Activated T-helper 1 cell treated with anti-CD3 and anti-CD28 coated beads, Interleukin-2, amount 50 U/mL, for 16 hours (primary cell): ENCODE measurements at places on chromosomes 12 and 14.

DNA sequence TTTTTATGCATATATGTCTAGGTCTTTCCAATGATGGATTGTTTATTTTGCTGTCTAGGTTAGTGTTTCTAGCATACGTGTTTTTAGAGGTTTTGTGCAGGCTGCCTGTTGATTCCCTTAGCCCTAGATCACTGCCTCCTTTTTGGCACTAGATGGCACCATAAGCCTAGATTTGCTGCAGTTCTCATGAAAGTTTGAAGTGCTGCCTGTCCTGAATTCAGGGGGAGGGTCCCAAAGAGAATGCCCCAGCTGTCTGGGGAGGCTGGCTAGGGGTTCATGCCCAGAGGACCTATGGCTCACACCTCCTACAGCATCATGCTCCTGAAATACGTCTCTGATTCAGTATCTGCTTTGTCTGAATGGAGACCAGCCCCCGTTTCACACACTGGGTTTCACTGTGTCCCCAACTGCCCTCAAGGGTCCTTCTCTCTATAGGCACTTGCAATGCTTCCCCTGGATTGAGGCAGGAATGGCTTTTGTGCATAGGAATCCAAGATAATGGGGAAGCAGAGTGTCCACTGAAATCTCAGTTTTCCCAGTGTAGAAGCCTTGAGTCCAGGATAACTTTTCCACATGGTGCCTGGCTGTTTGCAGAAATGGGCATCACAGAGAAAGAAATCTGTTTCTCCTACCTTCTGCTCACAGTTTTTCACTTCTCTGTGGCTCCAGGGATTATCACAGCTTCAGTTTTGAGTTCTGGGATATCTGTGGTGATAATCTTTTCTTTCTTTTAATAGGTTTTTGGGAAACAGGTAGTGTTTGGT, 14.2 kb upstream of the TXNRD1 start:
- peak; percentile 7 for DNase-seq

DNA sequence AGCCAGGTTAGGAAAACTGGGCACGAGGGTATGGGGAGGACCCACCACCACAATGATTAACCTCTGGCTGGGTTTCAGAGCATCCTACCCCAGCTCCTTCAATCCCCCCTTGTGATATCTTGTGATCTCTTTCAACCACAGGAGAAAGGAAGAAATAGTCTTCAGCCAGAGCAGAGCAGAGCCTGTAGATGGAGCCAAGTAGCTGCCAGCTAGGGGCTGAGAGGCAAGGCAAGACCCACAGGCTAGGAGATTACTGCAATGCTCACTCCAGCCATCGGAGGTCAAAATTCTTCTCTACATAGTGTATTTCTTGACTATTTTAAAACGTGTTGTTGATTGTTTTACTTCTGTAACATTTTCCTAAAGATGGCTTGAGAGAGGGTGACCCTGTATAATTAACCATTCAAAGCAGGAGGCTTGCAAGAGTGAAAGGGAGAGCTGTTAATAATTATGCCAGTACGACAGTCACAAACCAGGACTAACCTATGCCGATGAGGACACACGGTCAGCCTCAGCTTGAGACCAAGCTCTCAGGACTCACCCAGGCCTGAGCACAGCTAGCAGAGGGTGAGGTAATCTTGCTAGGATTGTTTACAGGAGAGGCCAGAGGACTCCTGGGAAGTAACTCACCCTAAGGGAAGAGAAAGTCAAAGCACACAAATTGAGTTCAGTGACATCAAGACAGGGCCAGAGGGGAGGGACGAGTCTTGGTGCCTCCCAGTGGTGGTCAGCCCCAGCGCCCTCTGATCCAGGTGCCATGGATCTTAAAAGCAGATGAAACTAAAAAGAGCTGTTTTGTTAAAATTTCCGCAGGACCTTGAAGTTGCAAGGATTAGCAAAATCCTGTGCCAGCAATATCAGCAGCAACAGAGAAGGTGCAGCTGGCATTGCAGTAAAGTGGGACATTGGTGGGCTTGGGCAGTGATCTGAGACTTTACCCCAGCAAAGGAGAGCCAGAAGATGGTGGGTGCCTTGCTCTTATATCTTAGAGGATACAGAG, 29.8 kb upstream of the CDKN3 start:
- DNase-seq, result no peak

- DNase-seq, result no peak
These were observed 119.0 kb downstream of the RBM19 start for GRCh38 chr12:113846883-113847755.

- no peak for DNase-seq
These were observed 17.4 kb downstream of the P2RX4 start for GRCh38 chr12:121227294-121227693.

- DNase-seq, result no peak
These were observed 12.8 kb upstream of the CEP170B start for GRCh38 chr14:104852280-104852663.

DNA sequence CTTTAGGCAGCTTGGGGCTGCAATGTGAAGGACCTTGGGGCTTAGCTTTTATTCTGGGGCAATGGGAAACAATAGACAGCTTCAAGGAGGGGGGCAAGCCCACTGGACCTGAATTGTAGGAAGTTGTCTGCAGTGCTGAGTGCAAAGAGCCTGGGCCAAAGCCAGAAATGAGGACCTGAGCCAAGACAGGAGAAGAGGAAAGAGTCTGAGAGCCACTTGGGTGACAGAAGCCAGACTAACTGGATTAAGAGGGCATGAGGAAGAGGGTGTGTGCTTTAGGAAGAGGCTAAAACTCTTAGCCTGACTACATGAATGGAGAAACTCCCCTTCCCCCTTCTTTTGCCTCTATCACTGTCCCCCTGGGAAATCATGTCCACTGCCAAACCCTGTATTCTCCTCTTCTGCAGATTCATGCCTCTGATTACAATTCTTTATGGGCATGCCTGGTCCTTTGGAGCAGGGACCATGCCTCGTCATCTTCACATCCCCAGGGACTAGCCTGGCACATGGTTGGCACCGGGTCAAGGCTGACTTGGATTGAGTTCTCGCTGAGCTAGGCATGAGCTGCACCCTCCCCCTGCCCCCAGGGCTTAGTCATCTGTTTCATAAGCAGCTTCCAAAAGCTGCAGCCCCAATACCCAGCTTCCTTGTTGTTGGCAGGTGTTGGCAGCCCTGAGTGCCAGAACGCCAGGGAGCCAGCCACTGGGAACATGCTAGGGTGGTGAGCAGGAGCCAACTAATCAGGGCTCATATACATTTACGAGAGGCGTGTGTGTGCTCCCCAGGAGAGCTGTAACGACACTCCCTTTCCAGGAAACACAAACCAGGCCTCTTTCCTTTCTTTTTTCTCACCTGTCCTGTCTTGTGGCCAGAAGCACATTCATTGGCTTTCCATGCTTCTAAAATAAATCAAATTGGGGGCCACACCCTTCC, 27.7 kb upstream of the JDP2 start:
- DNase-seq, result no peak

DNA sequence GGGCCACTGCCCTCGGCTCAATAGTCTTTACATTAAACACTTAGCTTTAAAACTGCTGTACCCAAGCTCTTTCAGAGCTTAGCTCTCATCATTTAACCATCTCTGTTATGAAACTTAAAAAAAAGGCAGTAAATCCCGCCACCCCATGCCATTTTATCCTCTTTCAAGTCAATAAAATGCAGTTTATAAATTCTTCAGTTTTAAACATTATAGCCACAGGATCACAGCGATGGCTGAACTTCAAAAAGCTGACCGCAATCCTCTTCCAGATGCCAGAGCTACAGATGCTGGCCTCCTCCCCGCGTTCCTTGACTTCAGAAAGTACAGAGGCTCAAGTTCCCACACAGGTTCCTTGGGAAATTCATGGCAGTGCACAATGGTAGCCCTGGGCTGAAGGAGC, 4.2 kb downstream of the OR10G3 start:
- no peak for DNase-seq

DNA sequence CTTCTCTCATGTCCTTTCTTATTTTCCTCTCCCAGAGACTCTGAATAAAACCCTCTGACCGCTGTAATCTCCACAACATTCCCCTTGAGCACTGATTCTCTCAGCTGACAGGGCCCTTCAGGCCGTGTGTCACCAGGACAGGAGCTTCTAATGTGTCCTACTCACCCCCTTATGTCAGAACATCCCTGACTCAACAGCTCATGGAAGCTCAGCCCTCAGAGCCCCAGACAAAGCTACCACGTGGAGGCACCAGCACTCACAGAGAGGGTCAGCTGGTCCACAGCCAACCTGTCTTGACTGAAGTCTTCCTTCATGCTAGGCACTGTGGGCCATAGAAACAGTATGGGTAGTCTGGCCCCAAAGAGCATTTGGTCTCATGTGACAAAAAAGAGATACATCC, 49.8 kb downstream of the SMUG1 start:
- no peak for DNase-seq

- DNase-seq, result no peak
These were observed 180.6 kb upstream of the NUDT4 start for GRCh38 chr12:93197067-93197593.

GRCh38 chr14:76109087-76109880, 42.4 kb upstream of the GPATCH2L start:
- DNase-seq, result no peak

DNA sequence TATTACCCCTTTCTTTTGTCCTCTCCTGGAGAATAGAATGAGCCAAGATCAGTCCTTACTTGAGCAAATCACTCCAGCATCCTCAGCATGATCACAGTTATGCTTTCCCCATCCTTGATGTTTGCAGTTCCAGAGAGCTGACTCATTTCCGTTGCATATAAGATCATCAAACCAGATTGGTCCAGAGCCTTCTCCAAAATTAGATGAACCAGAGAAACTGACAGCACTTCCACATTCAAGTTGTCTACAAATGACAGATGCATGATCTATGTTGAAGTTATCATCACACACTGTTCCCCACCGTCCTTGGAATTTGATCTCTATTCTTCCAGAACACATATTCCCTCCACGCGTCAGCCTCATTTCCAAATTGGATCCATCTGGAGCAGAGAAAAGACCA, 4.8 kb downstream of the CD163 start:
- no peak for DNase-seq

- DNase-seq, result no peak
These were observed 43.8 kb upstream of the LTBP2 start for GRCh38 chr14:74655599-74656395.

GRCh38 chr14:84017495-84017894, 1512.4 kb upstream of the FLRT2 start:
- DNase-seq, result no peak

GRCh38 chr12:30953257-30953656, 26.7 kb downstream of the TSPAN11 start:
- no peak for DNase-seq

DNA sequence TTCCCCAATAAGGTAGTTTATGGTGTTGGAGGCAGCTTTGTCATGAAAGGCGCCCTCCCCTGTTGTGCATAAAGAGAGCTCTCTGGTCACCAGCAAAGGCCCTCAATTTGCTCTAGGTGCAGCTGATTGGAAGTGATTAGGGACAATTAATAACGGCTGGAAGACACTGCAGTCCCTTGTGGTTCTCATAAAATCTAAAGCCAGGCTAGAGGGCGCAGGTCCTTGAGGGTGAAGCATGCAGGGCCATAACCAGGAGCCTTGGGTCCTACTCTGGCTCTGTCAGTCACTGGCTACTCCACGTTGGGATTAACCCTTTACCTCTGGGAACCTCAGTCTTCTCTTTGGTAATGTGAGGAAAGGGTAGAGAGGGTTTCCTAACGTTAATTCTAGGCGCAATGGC, 1.9 kb downstream of the DAAM1 start:
- DNase-seq, result no peak
